ENCODE measurements at places on chromosomes 5 and 9. TPM values are rescaled to one million over a fixed set of nuclear protein-coding genes. Genes with fewer than 3 reads are reported as not detected.

GRCh38 chr9:18393340-18394130, 80.4 kb upstream of the ADAMTSL1 start:
- DNase-seq: peak; percentile 45

DNA sequence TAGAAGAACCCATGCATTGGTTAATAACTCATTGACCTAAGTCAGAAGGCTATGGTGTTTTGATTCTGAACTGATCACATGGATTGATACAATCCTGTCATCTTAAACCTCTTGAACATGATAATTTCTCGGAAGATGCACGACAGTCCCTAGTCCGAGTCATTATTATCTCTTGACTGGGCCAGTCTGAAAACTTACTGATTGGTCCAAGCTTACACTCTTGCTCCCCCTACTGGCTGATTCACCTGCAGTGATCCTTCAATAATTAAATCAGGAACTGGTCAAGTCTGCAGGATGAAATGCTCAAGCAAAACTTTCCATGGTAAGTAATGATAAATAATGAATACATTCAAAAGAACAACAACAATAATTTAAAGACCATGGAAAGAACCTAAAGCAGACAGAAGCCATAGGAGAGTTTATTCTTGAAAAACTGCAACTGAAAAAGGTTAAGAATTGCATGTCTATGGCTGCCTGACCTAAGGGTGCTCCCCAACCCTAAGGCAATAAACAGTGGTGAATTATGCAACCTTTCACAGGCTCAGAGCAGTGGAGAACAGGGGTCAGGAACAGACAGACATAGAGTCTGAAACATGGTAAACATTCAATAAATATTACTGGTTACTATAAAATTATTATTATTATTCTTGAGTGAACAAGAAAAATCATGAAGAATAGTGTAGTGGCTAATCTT, 79.3 kb downstream of the BRINP1 start:
- DNase-seq: no peak

GRCh38 chr5:6742081-6742758, 29.0 kb downstream of the TENT4A start:
- DNase-seq: no peak

CA9 gene
- 0.14 TPM for total RNA-seq

OR1J2 gene
- not detected for total RNA-seq

PTPN3 gene
- 5.5 TPM for total RNA-seq

C5orf52 gene
- total RNA-seq: not detected

DRD1 gene
- total RNA-seq: not detected

BTNL3 gene
- total RNA-seq: not detected

PKN3 gene
- total RNA-seq: 2.4 TPM
